Sigmoid colon (tissue), 7 donors: ENCODE measurements at places on chromosomes 6 and 20. TPM values are rescaled to one million over a fixed set of nuclear protein-coding genes. Genes with fewer than 3 reads are reported as not detected.

MAP3K5 gene
- total RNA-seq: 11.3 TPM

TRIM10 gene
- total RNA-seq: not detected

MCHR2 gene
- total RNA-seq: 0.33 TPM

OPRM1 gene
- 0.49 TPM for total RNA-seq

CTSZ gene
- total RNA-seq: 120 TPM

HCRTR2 gene
- not detected for total RNA-seq

SNPH gene
- total RNA-seq: 21.0 TPM

SCRT2 gene
- total RNA-seq: not detected

RFX6 gene
- total RNA-seq: not detected

NT5E gene
- total RNA-seq: 21.7 TPM

DOK5 gene
- total RNA-seq: 1.6 TPM

CCN6 gene
- total RNA-seq: not detected

BTN3A1 gene
- 8.9 TPM for total RNA-seq

HAO1 gene
- total RNA-seq: not detected

ARHGAP18 gene
- 9.3 TPM for total RNA-seq

TREML1 gene
- 3.3 TPM for total RNA-seq

WFDC10B gene
- total RNA-seq: not detected

WFDC2 gene
- total RNA-seq: 42.5 TPM

DZANK1 gene
- total RNA-seq: 1.2 TPM

RIPOR3 gene
- total RNA-seq: 15.7 TPM

PDRG1 gene
- 6.0 TPM for total RNA-seq

RSPH9 gene
- total RNA-seq: 0.16 TPM

C20orf141 gene
- not detected for total RNA-seq

SPDEF gene
- total RNA-seq: 0.71 TPM

PMEPA1 gene
- total RNA-seq: 8.6 TPM

MTHFD1L gene
- 8.3 TPM for total RNA-seq

FUCA2 gene
- 23.0 TPM for total RNA-seq

TCP11 gene
- total RNA-seq: not detected

BTBD3 gene
- 47.6 TPM for total RNA-seq

DYNLT2 gene
- total RNA-seq: 2.0 TPM

SIRPD gene
- not detected for total RNA-seq
